ENCODE measurements at places on chromosomes 5 and 9.

GRCh38 chr9:137165250-137165836 is 4.5 kb downstream of the LRRC26 start:
- no peak for DNase-seq

- no peak for DNase-seq
Observed at GRCh38 chr5:17228821-17229291, 11.4 kb downstream of the BASP1 start.

GRCh38 chr9:134259708-134260107 is 66.5 kb upstream of the RXRA start:
- no peak for DNase-seq

GRCh38 chr9:133716564-133717112 is 21.5 kb downstream of the SARDH start:
- no peak for DNase-seq

DNA sequence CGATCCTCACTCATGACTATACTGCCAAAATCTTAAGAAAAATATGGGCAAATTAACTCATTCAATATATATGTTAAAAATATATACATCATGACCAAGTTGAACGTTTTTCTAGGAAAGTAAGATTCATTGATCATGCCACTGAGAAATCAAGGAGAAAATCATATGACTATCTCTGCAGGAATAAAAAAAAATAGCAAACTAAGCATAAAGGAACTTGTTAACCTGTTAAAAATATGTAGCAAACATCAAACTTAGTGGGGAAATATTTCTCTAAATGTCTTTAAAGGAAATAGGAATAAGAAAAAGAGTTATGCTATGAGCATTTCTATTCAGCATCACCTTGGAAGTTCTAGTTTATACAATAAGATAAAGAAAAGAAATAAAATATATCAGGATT is 302.4 kb downstream of the GLIS3 start:
- no peak for DNase-seq
